ENCODE measurements at places on chromosomes 2 and 18.
A peak's percentile ranks its signal among the peaks of the same experiment; 100 is the strongest.

- DNase-seq = no peak
These were observed 151.3 kb upstream of the SERPINE2 start for GRCh38 chr2:224190234-224190935.

DNA sequence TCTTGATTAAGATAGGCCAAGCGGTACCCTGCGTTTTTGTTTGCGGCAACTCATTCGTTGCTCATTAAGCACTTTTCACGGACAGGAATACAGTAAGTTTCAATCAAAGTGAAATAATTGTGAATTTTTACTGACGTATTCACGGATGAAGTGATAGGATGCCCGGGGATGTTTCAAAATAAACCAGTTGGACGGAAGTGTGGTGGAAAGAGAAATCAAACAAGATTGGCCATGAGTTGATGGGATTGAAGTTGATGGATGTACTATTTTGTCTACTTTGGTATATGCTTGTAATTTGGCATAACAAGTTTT lies 481 bp downstream of the TMEM177 start:
- DNase-seq = no peak

DNA sequence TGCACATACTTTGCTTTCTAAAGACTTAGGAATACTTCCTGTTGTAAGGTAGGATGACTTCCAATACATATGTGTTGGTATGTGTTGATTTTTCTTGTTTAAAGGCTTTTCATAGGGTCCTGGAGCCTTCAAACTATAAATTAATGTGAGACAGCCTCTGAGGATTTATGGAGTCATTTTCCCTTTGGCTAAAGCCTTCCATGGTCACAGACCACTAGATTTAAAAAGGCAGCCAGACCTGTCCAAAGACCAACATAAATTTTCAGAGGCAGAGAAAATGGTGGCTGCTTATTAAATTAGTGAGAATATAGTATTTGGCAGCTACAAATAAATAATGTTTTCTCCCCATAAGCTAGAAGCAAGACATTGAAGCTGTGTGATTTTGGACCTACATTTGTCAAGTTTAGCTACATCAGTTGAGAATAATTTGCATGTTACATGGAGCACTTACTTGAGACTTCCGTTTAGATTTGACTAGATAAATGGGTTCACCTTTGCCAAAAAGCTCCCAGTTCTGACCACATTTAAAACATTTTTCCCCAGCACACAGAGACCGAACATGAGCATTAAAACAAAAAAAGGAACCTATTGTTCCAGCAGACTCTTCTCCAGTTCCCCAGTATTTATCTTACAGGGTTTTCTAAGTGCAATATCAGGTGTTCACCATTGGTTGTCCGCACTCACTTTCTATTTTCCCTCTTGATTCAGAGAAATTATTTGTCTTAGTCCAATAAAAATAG lies 402.9 kb downstream of the PARD3B start:
- DNase-seq = no peak

DNA sequence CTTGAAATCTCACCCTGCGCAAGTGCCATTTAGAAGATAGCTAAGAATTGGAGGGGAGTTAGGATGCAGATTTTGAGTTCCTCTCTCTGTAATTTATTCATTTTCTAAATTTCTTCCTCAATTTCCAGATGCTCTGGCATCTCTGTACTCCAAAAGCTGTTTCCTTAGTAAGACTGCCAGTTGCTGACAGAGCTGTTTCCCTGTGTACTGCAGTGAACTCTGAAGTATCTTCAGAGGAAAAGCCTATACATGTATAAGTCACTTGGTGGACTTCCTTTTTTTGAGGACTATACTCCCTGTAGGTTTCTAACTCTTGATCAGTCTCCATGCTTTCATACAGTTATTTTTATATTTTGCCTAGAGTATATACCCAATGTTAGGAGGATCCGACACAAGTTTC lies 1.5 kb upstream of the RESP18 start:
- DNase-seq = no peak

- DNase-seq = no peak
These were observed 61.3 kb downstream of the EFEMP1 start for GRCh38 chr2:55862246-55862645.

DNA sequence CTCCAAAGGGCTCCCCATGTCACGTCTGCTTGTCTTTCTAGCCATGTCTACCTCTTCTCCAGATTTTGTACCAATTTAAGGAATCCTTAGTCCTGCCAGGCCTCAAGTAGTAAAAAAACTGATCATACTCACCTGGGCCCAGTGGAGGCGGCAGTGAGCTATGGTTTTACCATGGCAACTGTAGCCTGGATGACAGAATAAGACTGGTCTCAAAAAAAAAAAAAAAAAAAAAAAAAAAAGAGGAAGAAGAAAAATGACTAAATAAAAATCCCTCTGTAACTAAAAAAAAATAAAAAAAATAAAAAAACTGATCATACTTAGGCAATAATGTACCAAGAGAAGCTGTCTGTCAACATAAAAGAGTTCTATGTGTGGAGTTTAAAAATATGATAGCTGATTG lies 221.6 kb downstream of the NR4A2 start:
- DNase-seq = no peak

DNA sequence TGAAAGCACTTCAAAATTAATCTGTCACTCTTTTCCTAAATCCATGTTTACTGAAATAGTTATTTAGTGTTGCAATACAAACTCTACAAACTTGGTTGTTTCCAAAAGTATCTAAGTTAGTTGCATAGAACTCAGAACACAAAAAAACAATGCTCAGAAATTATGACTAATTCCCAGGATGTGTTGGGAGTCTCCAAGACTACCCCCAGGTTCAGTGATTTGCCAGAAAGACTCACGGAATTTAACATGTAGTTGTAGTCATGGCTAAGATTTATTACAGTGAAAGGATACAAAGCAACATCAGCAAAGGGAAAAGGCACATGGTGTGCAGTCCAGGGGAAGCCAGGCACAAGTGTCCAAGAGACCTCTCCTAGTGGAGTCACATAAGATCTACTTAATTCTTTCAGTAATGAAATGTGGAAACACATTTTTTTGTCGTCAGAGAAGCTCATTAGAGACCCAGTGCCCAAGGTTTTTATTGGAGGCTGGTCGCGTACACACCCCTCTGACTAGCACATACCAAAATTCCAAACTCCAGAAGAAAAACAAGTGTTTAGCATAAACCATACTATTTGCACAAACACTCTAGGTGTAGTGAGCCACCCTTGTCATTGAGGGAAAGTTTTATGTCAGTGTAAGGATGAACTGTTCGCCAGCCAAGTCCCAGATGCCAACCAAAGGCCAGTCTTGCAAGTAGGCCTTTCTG lies 43.3 kb upstream of the CYP20A1 start:
- no peak for DNase-seq

DNA sequence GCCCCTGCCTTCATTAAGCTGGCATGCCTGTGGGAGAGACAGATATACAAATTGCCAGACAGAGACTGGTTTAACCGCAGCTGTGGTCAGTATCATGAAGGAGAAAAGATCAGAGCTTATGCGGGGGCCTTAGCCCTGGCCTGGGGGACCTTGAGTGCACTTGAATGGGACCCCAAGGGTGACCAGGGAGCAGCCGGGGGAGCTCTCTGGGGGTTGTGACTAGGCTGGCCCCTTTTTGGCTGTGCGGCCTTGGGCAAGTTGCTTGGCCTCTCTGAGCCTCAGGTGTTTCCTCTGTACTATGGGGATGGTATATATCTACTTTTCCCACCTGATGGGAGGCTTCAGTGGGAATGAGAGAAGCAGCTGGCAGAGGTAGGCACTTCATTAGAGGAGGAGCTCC lies 35.7 kb downstream of the INHBB start:
- DNase-seq = peak; percentile 15

GRCh38 chr2:7243276-7243675 lies 326.1 kb downstream of the RNF144A start:
- no peak for DNase-seq

Data from heart left ventricle (tissue), 16 donors.